ENCODE measurements at places on chromosomes 6 and 20.
A peak's percentile ranks its signal among the peaks of the same experiment; 100 is the strongest.

- no peak for DNase-seq
Observed at GRCh38 chr6:164378330-164378729, 931.1 kb downstream of the C6orf118 start.

DNA sequence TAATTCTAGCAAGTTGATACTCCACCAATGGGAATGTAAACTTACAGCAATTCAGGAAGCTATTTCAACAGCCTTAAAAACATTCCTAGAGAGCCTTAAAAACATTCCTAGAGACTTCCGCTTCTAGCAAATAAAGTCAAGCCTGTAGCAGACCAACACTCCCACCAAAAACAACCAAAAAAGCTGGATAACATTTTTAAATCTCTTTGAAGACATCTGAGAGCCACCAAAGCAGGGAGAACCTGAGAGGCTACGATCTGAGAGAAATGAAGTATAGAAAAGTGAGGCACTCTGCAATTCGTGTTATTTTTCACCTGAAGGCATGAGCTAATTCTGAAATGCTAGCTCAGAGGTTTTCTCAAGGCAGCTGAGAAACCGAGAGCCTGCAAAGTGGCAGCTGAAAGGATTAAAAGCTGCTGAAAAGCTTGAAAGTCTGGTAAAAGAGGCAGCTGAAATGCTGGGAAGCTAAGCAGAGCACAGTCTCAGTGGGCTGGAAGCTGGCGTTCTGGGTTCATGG is 20.9 kb downstream of the GPR63 start:
- DNase-seq, result no peak

GRCh38 chr6:125528621-125529041 is 220.8 kb upstream of the HEY2 start:
- no peak for DNase-seq

GRCh38 chr6:3380344-3381232 is 76.3 kb downstream of the SLC22A23 start:
- DNase-seq, result no peak

GRCh38 chr6:36963451-36964290 is 9.1 kb downstream of the PI16 start:
- DNase-seq, result peak; percentile 78

GRCh38 chr6:105695461-105695860 is 292.6 kb upstream of the PREP start:
- no peak for DNase-seq

GRCh38 chr6:138885156-138885819 is 89.4 kb downstream of the ECT2L start:
- DNase-seq, result peak; percentile 26

DNA sequence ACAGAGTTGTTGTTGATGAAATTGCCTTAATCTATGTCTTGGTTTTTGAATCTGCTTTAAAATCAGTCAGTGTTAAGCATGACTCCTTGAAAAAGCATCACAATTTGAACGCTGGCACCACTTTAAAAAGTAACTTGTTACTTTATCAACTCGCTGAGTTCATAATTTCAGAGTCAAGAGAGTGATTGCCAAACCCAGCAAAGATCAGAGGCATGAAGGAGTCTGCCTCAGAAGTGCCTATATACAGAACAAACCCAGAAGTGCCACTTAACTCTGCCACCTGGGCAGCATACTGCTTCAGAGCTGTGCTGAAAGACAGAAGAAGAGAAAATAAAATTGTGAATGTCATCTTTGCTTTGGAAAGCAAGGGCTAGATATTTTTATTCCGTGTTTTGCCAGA is 73.6 kb upstream of the HCRTR2 start:
- no peak for DNase-seq

DNA sequence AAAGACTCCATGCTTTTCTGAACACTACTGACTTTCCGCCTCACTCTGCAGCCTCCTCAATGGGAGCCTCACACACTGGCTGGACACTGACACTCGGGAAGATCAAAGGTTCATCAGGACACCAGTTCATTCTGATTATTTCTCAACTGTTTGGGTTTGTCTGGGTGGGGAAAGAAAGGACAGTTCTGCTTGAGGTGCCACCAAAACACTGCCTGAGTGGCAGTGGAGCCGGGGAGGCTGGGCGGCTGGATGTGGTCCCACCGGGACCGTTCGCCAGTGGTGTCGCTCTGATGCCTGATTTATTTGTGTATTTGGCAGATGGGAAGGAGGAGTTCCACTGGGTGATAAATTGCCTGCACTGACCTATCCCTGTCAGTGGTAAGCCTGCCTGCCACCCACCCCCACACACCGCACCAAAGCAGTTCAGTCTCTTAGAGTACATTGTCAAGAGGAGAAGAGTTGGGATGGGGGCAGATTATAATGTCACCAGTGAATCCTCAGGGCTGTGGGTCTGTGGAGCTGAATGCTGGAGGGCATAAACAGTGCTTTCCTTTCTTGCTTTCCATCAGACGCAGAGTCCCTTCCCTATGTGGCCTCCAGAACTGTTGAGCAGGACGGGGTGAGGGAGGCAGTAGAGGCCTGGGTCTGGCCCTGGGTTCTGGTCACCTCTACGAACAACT is 49.8 kb downstream of the EDN1 start:
- no peak for DNase-seq

DNA sequence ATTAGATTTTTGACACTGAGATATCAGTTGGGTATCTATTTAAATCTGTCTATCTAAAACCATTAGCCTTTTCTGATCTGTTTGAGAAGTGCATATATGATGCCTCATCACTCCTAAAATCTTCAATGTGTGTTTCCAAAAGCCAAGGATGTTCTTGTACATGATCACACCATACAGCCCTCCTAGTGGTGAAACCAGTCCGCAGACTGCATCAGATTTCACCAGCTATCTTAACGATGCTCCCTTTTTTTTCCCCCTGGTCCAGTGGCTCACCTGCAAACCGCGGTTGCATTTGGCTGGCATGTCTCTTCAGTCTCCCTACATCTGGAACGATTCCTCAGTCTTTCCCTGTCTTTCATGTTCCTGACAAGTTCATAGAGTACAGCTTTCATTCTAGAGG is 4.0 kb downstream of the KIZ start:
- DNase-seq, result no peak

GRCh38 chr6:75436869-75437268 is 56.7 kb downstream of the FILIP1 start:
- no peak for DNase-seq

DNA sequence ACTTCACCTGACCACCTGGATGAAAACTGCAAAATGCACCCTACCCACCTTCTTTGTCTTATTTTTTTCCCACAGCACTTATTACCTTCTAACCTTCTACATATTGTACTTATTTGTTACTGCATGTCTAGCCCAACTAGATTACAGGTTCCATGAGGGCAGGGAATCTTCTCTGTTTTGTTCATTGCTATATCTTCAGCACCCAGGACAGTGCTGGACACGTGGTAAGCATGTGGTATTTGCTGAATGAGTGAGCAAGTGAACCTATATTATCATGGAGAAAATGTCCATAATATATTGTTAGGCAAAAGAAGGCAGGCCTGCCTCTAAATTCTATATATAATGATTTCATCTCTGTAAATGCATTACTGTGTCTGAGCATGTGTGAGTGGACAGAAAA is 107.0 kb downstream of the TRERF1 start:
- DNase-seq, result no peak

DNA sequence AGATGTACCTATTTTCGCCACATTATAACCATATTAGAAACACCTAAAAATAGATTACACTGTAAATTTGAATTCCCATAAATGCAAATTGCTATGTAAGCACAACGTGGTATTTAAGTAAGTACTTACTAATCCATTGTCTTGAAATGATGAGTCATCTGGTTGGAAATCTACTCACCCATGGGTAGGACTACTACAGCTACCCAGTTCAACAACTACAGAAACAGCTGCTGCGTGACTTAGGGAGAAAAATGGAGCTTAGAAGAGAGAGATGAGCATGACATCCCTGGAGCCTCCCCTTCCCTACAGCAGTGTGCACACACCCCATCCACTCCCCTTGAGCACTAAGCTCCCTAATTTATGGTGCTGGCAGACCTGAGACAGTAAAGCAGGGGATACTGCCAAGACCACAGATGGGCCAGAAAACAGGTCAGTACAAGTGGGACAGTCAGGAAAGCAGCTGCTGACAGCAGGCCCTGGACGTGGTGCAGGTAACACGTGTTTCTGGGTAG is 26.9 kb downstream of the RRAGD start:
- peak; percentile 67 for DNase-seq

DNA sequence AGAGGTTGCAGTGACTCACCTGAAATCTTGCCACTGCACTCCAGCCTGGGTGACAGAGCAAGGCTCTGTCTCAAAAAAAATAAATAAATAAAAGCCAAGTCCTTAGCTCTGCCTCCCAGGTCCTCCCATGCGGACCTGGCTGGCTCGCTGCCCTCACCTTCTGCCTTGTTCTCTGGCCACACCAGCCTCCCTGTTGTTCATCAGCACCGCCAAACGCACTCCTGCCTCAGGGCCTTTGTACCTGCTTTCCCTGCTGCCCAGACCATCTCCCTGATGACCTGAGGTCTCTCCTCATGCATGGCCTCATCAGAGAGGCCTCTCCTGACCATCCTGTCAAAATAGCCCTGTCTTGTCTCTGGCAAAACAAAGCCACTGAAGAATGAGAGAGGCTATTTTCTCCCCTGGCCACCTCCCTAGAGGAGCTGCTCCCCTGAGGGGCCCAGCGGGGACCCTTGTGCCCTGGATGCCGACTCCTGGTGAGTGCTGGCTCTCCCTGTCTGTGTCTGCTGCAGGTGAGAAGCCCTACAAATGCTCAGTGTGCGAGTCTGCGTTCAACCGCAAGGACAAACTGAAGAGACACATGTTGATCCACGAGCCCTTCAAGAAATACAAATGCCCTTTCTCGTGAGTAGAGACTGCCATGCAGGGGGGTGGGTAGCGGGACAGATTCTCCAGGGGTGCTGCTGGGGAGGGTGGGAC is 22.6 kb upstream of the CHMP4B start:
- no peak for DNase-seq

DNA sequence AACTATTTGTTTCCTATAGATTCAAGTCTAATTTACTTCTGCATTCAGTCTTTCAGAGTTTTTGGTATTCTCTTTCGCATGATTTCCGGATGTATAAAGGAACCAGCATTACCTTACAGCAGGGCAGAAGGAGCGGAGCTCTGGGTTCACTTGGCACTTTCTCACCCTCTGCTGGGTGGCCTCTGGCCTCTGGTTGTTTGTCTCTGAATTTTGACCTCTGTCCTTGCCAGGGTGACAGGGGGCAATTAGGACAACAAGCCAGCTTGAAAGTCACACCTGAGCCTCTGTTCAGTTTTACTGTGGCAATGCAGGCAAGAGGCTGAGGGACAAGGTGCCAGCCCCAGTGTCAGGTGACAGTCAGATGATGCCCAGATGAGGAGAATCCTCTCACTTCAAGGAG is 69.4 kb upstream of the KIF25 start:
- no peak for DNase-seq

DNA sequence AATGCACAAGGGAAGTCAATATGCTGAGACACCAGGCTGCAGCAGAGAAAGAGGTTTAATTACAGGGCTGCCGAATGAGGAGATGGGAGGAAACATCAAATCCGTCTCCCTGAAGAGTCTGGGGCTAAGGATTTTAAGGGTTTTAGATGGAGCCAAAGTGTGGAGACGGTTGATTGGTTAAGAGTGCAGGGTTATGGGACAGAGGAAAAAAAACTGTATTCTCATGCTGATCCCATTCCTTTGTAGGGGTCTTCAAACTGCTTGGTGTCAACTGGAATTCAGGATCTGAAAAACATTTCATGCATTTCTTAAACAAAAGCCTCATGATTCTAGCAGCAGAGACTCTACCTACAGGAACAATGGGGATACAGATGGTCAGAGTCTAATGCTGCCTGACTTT is 96.1 kb upstream of the SYNDIG1 start:
- DNase-seq, result no peak

GRCh38 chr20:24733416-24733815 is 215.7 kb upstream of the CST7 start:
- DNase-seq, result no peak

GRCh38 chr20:57656821-57657534 is 36.8 kb upstream of the ZBP1 start:
- DNase-seq, result no peak

DNA sequence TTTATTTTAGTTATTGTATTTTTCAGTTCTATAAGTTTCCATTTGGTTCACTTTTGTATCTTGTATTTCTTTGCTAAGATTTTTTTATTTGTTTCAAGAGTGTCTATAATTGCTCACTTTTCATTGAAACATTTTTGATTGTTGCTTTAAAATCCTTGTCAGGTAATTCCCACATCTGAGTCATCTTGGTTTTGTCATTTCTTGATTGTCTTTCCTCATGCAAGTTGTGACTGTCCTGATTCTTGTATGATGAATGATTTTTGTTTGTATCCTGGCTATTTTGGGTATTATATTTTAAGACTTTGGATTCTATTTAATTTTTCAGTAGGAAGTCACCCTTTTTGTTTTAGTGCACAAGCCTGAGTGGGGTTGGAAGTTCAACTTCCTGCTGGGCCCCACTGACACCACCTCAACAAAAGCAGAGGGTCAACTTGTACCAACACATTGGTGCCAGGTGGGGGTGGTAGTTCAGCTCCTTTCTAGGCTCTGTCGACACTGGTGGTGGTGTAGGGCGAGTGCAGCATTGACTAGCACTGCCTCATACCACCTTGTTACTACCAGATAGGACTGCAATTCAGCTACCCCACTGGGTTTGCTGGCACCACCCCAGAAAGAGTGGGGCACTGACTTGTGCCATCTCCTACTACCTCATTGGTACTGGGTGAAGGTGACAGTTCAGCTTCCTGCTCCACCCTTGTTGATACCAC is 8.8 kb downstream of the RSPH3 start:
- DNase-seq, result no peak

DNA sequence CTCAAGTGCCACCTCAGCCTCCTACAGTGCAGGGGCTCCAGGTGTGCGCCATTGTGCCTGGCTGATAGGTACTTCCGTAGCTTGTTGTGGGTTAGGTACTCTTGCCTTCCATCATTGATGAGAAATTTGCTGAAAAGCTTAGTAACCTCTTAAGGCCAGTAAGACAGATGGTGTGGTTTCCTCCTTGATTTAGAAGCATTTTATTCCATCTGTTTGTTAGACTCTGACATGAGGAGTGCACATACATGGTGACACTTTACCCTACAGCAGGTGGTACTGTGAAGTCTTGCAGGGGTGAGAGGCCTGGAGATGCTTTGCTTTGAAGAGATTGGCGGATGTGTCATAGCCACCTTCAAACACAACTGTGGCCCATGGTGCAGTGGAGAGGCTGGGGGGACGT is 14.8 kb upstream of the MTG2 start:
- DNase-seq, result no peak

- DNase-seq, result no peak
Observed at GRCh38 chr20:610130-611046, at the start of gene TCF15. Gene TCF15, minus strand, starts transcription at chr20:610309. Its CDS starts 72 bp downstream, at chr20:610237.
